NCI-H1048 (cell line): ENCODE measurements at places on chromosomes 5 and 9.

GRCh38 chr9:110426052-110426709, 88.5 kb upstream of the TXNDC8 start:
- no peak for DNase-seq

GRCh38 chr5:170632985-170633234, 129.1 kb downstream of the KCNIP1 start:
- DNase-seq = no peak

GRCh38 chr5:38695021-38695958, 138.8 kb upstream of the LIFR start:
- no peak for DNase-seq

DNA sequence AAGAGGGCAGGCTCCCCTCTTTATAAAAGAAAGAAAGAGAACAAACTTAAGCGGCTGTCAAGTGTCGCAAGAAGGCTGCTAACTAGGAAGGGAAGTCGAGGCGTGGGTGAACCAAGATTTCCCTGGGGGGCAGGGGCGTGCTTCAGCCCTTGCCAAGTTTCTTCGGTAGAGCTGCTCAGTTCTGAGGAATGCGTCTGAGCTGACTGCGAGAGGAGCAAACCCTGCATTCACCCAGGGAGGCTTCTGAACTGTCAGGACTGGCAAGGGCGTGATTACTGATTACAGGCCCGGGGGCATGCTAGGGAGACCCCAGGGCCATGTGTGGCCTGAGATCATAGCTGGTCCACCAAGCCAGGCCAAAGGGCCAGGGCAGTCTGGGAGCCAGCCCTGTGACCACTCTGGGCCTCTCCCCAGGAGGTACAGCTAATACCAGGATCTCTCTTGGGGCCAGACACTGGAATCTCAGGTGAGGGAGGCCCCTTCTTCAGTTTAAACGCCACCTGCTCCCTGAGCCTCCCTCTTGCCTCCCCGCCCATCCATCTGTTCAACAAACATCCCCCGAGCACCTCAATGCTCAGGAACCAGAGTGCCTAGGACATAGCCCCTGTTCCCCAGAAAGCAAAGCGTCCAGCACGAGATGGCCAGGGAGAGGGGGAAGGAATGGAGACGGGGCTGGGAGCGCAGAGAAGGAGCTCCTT, 30.9 kb downstream of the SARDH start:
- DNase-seq = no peak

GRCh38 chr9:78132701-78133058, 101.1 kb upstream of the GNAQ start:
- no peak for DNase-seq

DNA sequence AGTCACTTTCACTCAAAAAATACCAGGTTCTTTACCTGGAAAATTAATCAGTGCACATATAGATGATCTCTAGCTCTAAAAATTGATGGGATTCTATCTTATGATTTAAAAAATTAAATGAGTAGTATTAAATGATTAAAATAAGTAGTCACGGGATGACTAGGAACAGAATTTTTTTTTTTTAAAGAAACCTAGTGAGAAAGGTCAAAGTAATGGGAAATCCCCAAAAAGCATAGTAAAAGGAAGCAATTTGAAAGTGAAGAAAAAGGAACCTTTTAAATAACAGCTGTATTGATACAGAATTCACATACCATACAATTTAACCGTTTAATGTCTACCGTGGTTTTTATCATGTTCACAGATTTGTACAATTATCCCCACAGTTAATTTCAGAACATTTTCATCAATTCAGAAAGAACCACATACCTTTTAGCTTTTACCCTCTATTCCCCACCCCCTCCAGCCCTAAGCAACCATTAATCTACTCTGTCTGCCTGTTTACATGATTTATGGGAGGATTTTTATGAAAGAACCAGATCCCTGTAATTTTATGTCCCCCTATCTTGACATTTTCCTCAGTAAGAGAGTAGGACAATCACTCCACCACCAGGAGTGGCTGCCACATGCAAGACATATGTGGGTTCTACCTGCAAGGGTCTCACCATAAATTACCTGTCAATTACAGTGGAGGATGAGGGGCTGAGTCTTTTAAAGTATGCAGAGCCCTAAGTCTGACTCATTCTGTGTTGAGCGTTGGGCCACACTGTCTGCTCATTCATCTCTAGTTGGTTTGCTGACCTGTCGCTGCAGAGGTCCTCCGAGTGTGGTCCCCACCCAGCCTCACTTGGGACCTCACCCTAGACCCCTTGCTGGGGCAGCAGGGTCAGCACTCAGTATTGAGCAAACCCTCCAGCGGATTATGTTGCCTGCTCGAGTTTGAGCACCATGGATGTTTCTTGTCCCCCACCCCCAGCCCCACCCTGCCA, 16.0 kb downstream of the ANKRD33B start:
- no peak for DNase-seq

- DNase-seq = no peak
These were observed 19.5 kb downstream of the IGIP start for GRCh38 chr5:140145256-140145655.

DNA sequence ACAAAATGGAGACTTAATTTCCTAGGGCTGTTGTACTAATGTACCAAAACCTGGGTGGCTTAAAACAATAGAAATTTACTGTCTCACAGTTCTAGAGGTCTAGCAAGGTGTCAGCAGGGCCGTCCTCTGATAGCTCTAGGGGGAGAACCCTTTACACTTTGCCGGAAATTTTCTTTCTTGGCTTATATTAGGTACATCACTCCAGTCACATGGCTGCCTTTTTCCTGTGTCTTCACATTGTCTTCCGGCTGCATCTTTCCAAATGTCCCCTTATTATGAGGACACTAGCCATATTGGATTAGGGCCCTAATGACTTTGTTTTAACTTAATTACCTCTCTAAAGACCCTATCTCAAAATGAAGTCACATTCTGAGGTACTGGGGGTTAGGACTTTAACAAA, 5.8 kb downstream of the UHRF2 start:
- DNase-seq = no peak
